ENCODE measurements at places on chromosomes 1 and 21.

GRCh38 chr1:228164561-228165371, 838 bp upstream of the IBA57 start:
- no peak for DNase-seq
- no peaks in the 10 kb centered on the region for H3K27me3 ChIP-seq
- peak overlapping the region; percentile 95 for H3K27ac ChIP-seq
- peaks cover 26% of the 10 kb centered on the region for H3K4me1 ChIP-seq

- no peak overlapping the region for H3K4me3 ChIP-seq
- H3K4me1 ChIP-seq, result peaks cover 9% of the 10 kb centered on the region
- no peak for DNase-seq
- H3K27ac ChIP-seq, result no peak overlapping the region
- H3K36me3 ChIP-seq, result peaks cover 35% of the 10 kb centered on the region
These were observed 45.1 kb upstream of the SDC3 start for GRCh38 chr1:30953685-30954084.

- no peak for DNase-seq
- H3K27ac ChIP-seq, result no peak overlapping the region
- H3K27me3 ChIP-seq, result peaks cover 5% of the 10 kb centered on the region
- no peaks in the 10 kb centered on the region for H3K36me3 ChIP-seq
These were observed 30.3 kb upstream of the RLF start for GRCh38 chr1:40130892-40131291.

DNA sequence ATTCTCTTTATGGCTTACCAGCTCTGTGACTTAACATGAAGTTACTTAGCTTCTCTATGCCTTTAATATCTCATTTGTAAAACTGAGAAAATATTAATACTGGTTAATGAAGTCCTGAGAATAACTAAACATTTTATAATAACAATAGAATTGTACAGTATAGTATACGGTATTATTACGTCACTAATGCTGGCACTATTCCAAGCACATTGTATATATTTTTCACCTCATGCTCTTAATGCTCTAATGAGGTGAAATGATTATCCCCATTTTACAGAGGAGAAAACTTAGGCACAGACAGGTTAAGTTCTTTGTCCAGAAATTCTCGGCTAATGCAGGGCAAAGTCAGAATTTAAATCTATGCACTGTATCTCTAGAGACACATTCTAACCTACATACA, 856 bp downstream of the OR6K3 start:
- no peaks in the 10 kb centered on the region for H3K4me1 ChIP-seq
- no peak overlapping the region for H3K4me3 ChIP-seq
- H3K27me3 ChIP-seq, result peaks cover 20% of the 10 kb centered on the region

DNA sequence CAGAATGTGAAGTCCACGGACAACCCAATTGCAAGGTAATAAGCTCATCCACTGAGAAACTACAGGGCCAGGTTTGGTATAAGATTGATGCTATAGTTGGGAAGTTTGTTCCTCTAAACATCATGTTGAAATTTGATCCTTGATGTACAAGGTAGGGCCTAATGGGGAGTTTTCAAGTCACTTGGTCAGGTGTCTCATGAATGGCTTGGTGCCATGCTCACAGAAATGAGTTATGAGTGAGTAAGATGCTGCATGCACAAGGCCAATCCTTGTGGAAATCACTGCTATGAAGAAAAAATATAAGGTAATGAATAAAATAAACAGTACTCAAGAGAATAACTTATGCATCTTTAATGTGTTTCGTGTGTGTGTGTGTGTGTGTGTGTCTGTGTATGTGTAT, 1891.2 kb downstream of the NCAM2 start:
- H3K4me3 ChIP-seq, result no peak overlapping the region
- H3K27me3 ChIP-seq, result no peaks in the 10 kb centered on the region
- H3K4me1 ChIP-seq, result no peaks in the 10 kb centered on the region
- H3K36me3 ChIP-seq, result no peaks in the 10 kb centered on the region

DNA sequence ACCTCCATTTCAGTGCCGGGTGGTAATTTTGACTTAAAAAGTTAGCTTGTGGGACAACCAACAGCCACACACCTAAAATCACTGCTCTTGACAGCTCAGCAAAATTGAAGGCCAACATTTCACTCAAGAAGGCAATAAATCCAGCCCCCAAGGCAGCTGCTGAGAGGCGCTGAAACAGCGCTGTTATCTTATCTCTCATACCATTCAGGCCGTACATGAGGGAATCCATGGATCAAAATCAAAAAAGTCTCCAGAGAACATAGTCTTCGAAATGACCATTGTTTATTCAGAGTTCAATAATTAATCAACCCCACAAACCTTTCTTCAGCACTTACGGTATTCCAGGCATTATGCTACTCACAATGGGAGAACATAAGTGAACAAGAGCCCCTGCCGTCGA, 38.5 kb downstream of the ZBTB18 start:
- peaks cover 3% of the 10 kb centered on the region for H3K36me3 ChIP-seq
- H3K27ac ChIP-seq, result no peak overlapping the region
- H3K4me1 ChIP-seq, result peaks cover 7% of the 10 kb centered on the region
- H3K4me3 ChIP-seq, result no peak overlapping the region

- no peaks in the 10 kb centered on the region for H3K27me3 ChIP-seq
- H3K36me3 ChIP-seq, result no peaks in the 10 kb centered on the region
- DNase-seq, result no peak
- peaks cover 14% of the 10 kb centered on the region for H3K4me1 ChIP-seq
- H3K4me3 ChIP-seq, result peak overlapping the region; percentile 71
- H3K27ac ChIP-seq, result peak overlapping the region; percentile 23
These were observed 17.6 kb upstream of the CLIC4 start for GRCh38 chr1:24727501-24728216.

DNA sequence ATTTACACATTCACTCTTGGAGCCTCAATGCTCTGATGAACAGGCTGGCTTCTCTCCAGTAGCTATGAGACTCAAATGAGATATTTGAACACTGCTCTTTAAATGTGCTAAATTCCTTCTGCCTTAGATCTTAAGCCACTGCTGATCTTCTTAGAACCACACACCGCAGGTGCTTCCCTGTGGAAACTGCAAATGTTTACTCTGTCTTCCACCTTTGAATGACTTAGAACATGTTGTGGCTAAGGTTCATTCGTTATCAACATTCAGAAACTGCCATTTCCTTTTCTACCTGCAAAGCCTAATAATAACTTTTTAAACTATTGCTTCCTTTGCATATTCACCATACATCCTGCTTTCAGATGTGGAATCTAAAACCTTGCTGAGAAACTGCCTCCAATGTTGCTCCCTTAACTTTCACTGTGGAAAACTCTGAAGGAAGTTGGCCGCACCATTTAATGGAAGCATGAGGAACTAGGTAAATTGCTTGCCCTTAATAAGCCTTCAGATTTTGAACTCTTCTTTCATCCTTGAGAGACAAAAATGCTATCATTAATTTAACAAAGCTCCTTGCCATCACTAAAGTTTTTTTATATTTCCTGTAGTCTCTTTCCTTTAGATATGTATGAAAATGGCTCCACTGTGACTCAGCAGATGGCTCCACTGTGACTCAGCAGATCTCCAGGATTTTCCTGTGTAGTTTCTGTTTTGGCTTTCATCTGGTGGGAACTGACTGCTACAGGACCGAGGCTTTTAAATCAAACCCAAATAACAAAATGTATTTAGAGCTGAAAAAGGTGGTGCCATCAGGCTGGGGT, 143.8 kb downstream of the TNFSF18 start:
- H3K36me3 ChIP-seq, result peaks cover 3% of the 10 kb centered on the region
- peak overlapping the region; percentile 47 for H3K27ac ChIP-seq
- H3K4me3 ChIP-seq, result peak overlapping the region; percentile 5
- H3K4me1 ChIP-seq, result peaks cover 16% of the 10 kb centered on the region
- no peaks in the 10 kb centered on the region for H3K27me3 ChIP-seq
- DNase-seq, result no peak
